ENCODE measurements at places on chromosomes 12 and 14. TPM values are rescaled to one million over a fixed set of nuclear protein-coding genes. Genes with fewer than 3 reads are reported as not detected.

Gene CDKN1B
- total RNA-seq: 73.6 TPM

- DNase-seq: no peak
Measured at GRCh38 chr14:22991852-22992251, 9.5 kb upstream of the AJUBA start.

DNA sequence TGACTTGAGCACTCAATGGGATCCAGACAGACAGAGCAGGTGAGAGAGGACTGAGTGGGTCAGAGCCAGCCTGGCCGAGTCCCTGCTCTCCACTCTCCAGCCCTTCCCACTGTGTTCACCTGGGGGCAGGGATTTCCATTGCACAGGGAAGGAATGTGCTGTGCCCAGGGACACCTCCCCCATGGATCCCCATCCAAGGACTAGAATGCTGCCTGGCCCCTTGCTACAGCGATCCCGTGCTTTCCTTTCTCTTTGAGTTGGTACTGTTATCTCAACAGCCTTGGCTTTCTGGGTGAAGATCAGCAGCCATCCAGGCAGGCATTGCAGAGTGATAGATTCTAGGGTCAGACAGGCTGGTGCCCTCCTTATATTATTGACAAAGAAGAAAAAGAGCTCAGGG, 60.3 kb upstream of the DLK1 start:
- no peak for DNase-seq

Gene CCDC175
- not detected for total RNA-seq

- DNase-seq: no peak
Measured at GRCh38 chr12:51666696-51667095, 75.7 kb downstream of the SCN8A start.

Gene SRRM4
- total RNA-seq: not detected
